ENCODE measurements at places on chromosomes 12 and 14.

DNA sequence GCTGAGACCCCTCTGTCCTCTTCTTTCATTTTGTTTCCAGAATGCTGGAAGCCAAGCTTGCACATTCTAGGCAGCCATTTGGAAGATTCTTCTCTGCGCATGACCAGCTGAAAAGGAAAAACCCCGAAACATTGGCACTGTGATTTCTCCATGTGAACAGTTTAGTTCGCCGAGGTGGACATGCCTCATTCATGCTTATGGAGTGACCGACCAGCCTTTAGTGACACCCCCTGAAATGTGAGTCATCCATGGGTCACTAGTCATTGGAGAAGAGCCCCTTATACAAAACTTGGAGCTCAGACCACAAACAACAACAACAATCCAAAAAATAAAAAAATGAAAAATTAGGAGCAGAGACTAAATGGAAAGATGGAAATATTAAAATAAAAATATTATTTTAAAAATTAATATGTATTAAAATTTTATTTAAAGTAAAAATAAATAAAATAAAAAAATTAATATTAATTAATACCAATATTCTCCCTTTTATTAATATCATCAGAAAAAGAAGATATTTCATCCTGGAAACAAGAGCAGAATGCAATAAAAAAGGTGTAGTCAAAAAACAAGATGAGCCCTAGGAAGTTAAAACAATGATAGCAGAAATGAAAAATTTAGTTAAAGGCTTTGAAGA, 9.5 kb upstream of the KRT7 start:
- no peak for DNase-seq

- no peak for DNase-seq
Observed at GRCh38 chr14:92316937-92317336, 6.0 kb upstream of the SLC24A4 start.

DNA sequence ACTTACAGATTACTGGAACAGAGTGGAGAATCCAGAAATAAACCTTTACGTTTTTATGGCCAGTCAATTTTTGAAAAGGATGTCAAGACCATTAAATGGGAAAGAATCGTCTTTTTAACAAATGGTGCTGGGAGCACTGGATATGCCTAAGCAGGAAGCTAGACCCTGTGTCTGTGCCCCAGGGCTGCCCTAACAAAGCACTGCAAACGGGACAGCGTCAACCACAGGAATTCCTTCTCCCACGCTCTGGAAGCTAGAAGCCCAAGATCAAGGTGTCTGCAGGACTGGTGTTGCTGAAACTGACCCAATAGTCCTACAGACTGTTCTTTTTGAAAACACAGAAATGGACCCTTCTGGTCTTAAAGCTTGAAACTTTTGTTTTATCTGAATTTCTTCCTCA, 9.3 kb upstream of the TMEM121 start:
- DNase-seq: no peak

DNA sequence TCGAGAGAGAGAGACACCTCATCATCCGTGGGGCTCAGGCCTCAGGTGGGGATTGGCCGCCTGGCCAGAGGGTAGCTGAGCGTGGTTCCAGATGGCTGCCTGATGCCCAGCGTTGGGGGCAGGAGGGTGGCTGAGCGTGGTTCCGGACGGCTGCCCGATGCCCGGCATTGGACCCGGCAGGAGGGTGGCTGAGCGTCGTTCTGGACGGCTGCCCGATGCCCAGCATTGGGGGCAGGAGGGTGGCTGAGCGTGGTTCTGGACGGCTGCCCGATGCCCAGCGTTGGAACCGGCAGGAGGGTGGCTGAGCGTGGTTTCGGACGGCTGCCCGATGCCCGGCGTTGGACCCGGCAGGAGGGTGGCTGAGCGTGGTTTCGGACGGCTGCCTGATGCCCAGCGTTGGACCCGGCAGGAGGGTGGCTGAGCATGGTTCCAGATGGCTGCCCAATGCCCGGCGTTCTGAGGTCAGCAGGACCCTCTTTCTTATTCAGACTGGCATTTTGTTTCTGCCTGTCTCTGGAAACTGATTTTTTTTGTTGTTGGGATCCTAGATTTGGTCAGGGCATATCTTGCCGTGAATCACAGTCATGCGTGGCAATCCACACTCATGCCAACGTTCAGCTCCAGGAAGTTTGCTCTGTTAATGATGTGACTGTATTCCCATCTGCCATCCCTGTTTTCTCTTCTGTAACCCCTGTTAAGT, 40.7 kb downstream of the GALNT9 start:
- no peak for DNase-seq

DNA sequence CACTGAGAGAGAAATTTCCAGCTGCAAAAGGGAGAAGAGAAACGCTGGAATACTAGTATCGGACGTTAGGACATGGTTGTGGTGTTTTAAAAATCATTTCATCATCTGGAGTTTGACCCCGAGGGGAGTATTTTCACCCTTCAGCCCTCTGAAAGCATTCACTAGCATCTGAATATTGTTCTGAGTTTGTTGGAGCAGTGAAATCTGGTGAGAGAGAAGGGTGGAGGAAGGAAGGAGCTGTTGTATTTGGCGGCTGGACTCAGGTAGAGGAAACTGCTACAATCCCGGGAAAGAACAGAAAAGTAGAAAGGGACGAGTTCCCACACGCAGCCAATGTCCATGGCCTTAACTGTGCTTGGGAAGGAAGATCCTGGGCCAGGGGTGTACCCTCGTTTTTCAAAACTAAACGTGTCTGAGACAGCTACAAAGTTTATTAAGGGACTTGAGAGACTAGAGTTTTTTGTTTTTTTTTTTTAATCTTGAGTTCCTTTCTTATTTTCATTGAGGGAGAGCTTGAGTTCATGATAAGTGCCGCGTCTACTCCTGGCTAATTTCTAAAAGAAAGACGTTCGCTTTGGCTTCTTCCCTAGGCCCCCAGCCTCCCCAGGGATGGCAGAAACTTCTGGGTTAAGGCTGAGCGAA, 896 bp upstream of the CDKN1B start:
- no peak for DNase-seq

GRCh38 chr14:21087294-21088091, 11.0 kb downstream of the ZNF219 start:
- no peak for DNase-seq

GRCh38 chr12:93174473-93174872, 203.3 kb upstream of the NUDT4 start:
- DNase-seq: no peak

DNA sequence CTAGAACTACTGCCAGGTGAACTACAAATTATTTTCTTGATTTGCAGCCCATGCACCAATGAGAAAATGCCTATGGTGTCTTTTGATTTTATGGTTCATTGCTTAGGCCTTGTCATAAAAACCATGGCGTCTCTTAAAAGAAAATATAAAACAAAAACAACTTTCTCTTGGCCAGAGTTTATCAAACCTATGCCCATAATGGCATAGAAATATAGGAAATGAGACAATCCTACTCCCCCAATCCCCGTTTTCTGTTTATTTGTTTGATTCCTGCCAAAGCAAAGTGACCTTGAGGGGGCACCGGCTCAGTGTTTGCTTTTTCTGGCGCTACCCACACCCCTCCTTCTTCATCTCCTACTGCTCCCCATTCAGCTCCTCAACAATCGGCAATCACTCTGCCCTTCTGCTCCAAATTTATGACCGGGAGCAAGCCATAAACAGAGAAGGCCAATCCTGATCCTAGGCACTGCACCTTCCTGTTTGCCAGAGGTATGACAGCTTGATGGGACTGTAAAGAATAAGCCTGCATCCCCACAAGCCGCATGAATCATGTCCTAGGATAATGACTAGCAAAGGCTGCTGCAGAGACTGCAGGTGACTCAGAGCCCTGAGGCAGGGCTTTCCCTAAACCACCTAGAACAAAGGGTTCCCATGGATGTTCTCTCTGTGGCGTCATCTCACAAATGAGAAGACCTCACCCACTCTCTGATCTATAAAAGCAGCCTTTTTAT, 874.9 kb downstream of the NRXN3 start:
- DNase-seq: no peak

DNA sequence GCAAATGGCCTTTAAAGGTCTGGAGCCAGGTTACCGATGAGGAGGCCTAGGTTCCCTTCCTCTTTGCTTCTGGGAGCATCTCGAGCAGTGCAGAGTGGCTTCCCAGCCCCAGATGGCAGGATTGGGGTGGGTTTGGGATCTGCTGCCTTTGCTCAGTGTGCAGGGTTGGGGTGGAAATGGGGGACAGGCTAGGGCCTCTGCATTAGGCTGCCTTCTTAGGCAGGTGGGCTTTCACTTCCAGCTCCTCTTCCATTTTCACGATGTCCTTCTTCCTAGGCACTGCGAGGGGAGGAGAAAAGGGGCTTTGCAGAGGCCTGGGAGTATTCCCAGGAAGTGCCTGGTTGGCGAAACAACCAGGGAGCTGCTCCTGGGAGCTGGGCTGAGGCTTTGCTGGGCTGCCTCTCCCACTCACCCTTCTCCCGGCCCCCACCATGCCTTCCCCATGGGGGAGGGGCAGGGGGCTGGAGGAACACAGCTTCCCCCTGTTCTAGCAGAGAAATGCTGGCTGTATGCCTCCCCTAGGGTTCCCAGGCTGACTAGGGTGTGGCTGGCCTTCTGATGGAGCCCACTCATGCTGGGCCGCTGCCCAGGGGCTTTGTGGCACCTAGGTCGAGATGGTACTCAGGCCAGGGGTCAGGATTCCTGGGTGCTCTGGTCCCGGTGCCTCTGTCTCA, 2.4 kb downstream of the NR4A1 start:
- DNase-seq: no peak

- DNase-seq: no peak
Observed at GRCh38 chr14:102988054-102988453, 65.6 kb downstream of the AMN start.

DNA sequence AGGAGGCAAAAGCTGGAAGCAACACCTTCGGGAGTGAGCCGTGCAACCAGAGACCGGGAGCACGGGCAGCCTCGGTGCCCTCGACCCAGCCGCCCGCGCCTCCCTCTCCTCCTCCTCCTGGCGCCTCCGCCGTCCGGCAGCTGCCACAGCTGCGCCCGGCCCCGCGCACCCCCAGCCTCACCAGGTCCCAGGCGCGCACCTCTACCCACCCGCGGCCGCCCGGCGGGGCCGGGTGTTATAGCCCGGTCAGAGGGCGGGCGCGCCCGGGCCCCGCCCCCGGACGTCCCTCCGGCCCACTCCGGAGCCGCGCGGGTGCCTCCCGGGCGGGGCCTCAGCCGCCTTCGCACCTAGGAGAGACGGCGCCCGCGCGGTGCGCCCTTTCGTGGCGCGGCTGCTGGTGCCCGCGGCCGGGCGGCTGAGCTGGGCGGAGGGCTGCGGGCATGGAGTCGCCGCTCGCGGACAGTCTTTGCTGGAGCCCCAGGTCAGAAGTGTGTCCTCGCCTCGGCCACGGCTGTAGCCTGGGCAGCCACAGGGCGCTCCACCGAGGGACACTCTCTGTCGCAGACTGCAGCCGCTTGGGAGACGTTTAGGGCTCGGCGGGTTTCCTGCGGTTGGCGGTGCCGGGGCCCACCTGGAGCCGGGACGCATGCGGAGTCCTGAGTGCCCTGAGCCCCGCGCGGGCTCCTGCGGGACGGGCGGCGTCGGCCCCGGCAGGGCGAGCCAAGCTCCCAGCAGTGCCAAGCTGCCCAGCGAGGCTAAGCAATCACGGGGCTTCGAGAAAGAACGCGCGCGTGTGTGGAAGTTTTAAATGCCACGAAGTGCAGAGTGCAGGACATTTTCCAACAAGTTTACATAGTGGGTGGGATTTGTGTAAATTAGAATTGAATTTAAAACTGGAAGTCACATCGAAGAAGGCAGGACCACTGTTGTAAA, at the start of gene CPM:
Gene CPM, minus strand, starts transcription at position 211 of the 933 bp plus-strand sequence. CDS start 334 bp downstream, outside the sequence.
- DNase-seq: peak; percentile 78

GRCh38 chr12:14244876-14245669, 120.4 kb upstream of the ATF7IP start:
- no peak for DNase-seq

- no peak for DNase-seq
Observed at GRCh38 chr12:30142301-30142700, 358.6 kb upstream of the TMTC1 start.

GRCh38 chr12:129559776-129560175, 344.0 kb downstream of the TMEM132D start:
- DNase-seq: no peak

DNA sequence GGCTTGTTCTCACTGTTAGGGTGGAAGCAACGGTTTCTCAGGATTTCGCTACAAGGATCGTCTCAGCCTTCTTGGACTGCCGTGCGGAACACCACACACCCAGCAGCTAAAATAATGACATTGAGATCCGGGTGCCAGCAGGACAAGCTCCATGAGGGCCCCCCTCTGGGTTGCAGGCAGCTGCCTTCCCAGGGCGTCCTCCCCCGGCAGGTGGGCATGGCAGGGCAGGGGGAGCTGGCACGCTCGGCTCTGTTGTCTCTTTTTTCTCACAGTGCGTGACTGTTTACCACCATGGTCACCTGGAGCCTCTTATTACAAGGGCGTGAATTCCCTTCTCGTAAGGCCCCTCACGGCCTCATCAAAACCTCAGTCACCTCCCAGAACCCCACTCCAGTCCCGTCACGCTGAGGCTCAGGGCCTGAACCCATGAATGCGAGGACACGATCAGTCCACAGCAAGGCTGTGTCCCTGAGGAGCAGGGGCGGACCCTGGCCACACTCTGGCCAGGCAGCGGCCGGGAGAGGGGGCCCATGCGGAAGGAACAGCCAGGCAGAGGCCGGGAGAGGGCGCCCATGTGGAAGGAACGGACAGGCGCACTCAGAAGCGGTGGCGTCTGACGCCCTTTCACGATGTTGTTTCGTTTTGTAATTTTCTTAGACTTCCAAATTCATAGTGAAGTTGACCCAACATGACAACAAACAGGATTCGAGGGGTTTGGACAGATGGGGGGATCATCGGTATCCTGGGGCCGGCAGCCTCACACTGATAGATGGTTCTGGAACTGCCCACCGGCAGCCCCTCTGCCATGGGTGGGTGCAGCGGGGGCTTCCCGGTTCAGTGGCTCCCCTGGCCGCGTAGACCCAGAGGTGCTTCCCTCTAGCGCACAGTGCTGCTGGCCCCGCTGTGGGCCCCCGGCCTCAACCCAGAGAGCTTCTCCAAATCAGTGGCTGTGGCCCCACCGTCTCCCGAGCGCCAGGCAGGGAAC, 10.0 kb downstream of the LRCOL1 start:
- no peak for DNase-seq

- no peak for DNase-seq
Observed at GRCh38 chr14:99327050-99327449, 55.1 kb upstream of the BCL11B start.

GRCh38 chr12:110329710-110330109, 48.7 kb downstream of the ATP2A2 start:
- DNase-seq: no peak

DNA sequence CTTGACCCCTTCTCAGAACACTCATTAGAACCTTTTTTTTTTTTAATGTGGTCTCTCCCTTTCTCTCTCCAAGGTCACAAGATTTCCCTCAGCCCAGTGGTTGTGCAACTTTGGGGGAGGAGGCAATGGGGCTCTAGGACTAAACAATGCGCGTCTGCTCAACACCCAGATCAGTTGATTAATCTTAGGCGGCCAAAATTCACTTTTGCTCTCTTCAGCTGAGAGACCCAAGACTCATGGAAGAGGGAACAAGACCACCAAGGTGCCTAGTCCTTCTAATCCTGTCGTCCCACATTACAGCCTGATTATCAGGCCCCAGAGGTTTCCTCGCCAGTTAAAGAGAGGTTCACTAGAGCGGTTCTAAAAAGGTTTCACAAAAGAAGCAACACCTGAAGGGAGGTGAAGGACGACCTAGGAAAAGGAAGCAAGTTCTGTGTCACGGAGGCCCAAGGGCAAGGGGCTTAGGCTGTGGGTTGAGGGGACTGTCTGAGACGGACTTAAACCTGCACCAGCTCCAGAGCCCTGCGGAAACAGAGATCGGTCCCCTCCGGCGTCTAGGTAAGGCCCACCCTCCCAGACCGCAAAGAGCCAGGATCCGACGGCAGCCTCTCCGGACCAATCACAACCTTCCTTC, 824 bp upstream of the TARBP2 start:
- no peak for DNase-seq

- DNase-seq: no peak
Observed at GRCh38 chr14:53990978-53991377, 34.4 kb upstream of the BMP4 start.
